ENCODE measurements at places on chromosomes 6 and 20. TPM values are rescaled to one million over a fixed set of nuclear protein-coding genes. Genes with fewer than 3 reads are reported as not detected.

RPRD1B gene
- total RNA-seq: 29.1 TPM

GRCh38 chr6:85568411-85568810 lies 25.2 kb downstream of the SNX14 start:
- DNase-seq: no peak
- no peak overlapping the region for H3K27ac ChIP-seq
- peaks cover 39% of the 10 kb centered on the region for H3K36me3 ChIP-seq
- H3K27me3 ChIP-seq: no peaks in the 10 kb centered on the region
- no peak overlapping the region for H3K4me3 ChIP-seq
- H3K4me1 ChIP-seq: peaks cover 13% of the 10 kb centered on the region

GRCh38 chr6:56041591-56041990 lies 166.2 kb upstream of the BMP5 start:
- H3K36me3 ChIP-seq: no peaks in the 10 kb centered on the region
- H3K27me3 ChIP-seq: no peaks in the 10 kb centered on the region
- H3K4me3 ChIP-seq: no peak overlapping the region
- H3K27ac ChIP-seq: no peak overlapping the region

TBC1D32 gene
- total RNA-seq: 8.1 TPM

- H3K27me3 ChIP-seq: peaks cover 13% of the 10 kb centered on the region
- H3K4me1 ChIP-seq: no peaks in the 10 kb centered on the region
- H3K4me3 ChIP-seq: no peak overlapping the region
- DNase-seq: no peak
- H3K27ac ChIP-seq: no peak overlapping the region
These were observed 498.9 kb downstream of the BCKDHB start for GRCh38 chr6:80605165-80605989.

PRR18 gene
- total RNA-seq: 0.27 TPM

TFAP2A gene
- not detected for total RNA-seq

DNA sequence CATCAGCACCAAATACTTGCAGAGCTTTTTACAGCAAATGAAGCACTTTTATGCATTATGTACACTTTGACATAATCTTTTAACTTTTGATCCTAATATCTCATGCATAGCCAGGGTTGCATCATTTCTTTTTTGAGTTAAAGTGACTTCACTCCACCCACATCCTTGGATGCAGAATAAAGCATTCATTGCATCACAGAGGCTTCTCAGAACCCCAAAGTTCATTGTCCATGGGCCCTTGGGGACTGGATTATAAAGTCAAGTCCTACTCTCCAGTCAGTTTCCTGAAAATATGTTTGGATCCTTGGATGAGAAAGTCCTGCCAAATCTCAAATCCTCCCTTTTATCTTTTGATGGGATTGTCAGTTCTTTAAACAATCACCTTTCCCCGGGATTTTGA lies 10.6 kb upstream of the EFHC1 start:
- peaks cover 18% of the 10 kb centered on the region for H3K4me1 ChIP-seq
- no peak for DNase-seq
- H3K4me3 ChIP-seq: no peak overlapping the region

- DNase-seq: no peak
- peaks cover 7% of the 10 kb centered on the region for H3K27me3 ChIP-seq
- peak overlapping the region; percentile 21 for H3K27ac ChIP-seq
- peak overlapping the region; percentile 73 for H3K4me3 ChIP-seq
These were observed 572 bp upstream of the ZDHHC14 start for GRCh38 chr6:157380458-157380778.

DNA sequence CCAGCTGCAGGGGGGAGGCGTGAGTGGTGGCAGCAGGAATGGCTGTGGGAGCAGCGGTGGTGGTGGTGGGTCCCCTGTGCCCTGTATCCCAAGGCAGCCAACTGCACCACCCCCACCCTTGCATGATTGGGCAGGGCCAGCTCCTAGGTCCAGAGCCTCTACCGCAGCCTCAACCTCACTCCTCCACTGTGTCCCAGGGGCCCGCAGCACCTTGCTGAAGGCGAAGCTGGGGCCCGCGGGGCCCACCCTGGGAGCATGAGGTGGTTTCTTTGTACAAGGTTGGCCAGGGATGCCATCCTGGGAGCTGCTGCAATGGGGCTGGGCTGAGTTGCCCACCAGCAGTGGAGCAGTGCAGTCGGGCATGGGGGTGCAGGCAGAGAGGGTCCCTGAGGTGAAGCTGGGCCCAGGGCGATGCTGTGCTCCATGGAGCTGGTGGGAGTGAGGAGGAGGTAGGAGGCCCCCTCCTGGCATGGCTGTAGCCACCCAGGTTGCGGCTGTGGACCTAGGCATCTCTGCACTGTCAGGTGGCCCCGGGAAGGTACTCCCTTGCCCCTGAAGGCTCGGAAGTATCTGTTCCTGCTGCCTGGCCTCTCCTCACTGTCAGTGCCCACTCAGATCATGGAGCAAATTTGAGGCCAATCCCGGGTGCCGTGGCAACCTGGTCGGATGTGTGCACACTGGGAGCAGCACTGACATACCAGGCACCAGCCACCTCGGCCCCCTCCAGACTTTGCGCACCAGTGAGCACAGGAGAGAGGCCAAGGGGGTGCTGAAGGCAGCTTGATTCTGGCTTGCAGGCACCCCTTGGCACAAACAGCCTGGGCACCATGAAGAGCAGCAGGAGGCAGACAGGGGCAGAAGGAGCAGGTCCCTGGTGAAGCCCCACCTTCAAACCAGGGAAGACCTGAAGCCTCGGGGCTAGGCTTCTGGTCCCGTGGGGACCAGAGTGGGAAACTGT lies 60.2 kb upstream of the L3MBTL3 start:
- DNase-seq: no peak
- H3K4me3 ChIP-seq: no peak overlapping the region
- H3K27me3 ChIP-seq: no peaks in the 10 kb centered on the region
- no peak overlapping the region for H3K27ac ChIP-seq
- no peaks in the 10 kb centered on the region for H3K36me3 ChIP-seq

DNA sequence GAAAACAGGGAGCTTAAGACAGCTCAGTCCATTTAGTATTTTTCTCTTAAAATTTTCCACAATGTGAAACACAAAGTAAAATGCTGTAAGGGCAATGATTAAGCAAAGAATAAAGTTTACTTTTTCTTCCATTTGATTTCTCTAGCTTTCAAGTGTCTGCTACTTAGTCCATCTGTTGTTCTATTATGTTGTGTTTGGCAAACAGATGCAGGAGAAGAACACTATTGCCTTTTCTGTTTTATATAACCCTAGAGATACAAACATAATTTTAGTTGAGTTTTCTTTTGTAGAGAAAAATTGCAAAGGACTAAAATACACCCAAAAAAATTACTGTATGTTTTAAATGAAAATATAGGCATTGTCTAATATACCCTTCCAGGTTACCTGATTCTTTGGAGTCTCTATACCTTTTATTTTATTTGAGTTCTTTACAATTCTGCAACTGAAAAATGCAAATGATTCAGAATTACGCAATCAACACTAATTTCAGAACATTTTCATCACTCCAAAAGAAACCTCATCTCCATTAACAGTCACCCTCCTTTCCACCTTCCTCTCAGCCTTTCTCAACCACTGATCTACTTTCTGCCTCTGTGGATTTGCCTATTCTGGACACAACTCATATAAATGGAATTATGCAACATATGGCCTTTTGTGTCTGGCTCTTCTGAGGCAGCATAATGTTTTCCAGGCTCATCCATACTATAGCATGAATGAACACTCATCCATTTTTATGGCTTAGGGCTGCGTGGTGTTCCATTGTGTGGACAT lies 96.9 kb downstream of the MKKS start:
- no peaks in the 10 kb centered on the region for H3K36me3 ChIP-seq
- DNase-seq: no peak
- H3K4me3 ChIP-seq: no peak overlapping the region
